AG09309 (cell line): ENCODE measurements at places on chromosomes 2 and 18.

- no peak for DNase-seq
These were observed 4.2 kb downstream of the PLEKHA3 start for GRCh38 chr2:178484245-178485041.

GRCh38 chr2:129458006-129458405 is 521.5 kb upstream of the RAB6C start:
- no peak for DNase-seq

GRCh38 chr2:227871375-227871791 is at the start of gene DAW1:
TSS of gene DAW1 (plus strand) at chr2:227871631. CDS start at chr2:227871690, 59 bp downstream.
- DNase-seq = no peak

DNA sequence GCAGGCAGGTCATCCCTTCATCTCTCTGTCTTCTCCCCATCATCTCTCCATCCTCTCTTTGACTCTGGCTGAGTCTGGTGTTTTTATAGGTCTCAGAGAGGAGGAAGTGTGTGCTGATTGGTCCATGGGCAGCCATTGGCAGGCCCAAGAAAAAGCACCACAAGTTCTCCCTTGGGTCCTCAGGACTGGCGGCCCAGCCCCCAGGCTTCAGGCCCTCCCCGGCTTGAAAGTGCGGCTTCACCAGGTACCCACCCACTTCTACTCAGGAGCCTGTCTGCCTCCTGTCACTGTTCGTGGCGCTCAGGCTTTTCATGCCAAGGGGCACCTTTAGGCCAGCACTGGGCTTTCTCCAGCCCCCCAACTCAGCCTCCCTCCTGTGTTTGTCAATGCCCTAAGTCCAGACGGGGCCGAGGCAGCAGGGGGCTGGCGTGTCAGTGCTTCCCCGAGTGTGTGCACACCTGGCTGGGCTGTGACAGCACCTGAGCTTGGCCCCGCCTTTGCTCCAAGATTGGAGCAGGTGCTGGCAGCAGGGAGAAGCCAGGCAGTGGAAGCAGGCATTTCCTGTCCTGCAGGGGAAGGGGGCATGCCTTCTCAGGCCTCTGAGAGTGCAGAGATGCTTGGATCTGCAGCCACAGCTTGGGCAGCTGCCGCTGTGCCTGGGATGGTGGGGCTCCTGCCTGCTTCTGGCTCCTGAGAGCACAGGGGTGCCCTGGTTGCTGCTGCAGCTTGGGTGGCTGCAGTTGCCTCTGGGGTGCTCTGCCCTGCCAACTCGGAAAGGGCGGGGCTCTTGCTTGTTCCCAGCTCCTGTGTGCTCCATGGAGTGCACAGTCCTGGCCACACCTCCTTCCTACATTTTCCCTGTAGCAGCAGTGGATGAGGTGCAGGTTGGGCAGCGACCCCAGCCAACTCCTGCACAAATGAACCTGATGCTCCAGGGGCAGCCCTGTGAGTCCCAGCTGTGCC is 34.1 kb downstream of the FBXO48 start:
- no peak for DNase-seq

GRCh38 chr2:194819367-194819766 is 837.7 kb upstream of the SLC39A10 start:
- no peak for DNase-seq

- no peak for DNase-seq
These were observed 702.2 kb downstream of the ERBB4 start for GRCh38 chr2:211836409-211836808.

- no peak for DNase-seq
These were observed 59.4 kb downstream of the FMNL2 start for GRCh38 chr2:152394326-152394725.

- no peak for DNase-seq
These were observed 1211.9 kb upstream of the NXPH2 start for GRCh38 chr2:139992078-139992477.

DNA sequence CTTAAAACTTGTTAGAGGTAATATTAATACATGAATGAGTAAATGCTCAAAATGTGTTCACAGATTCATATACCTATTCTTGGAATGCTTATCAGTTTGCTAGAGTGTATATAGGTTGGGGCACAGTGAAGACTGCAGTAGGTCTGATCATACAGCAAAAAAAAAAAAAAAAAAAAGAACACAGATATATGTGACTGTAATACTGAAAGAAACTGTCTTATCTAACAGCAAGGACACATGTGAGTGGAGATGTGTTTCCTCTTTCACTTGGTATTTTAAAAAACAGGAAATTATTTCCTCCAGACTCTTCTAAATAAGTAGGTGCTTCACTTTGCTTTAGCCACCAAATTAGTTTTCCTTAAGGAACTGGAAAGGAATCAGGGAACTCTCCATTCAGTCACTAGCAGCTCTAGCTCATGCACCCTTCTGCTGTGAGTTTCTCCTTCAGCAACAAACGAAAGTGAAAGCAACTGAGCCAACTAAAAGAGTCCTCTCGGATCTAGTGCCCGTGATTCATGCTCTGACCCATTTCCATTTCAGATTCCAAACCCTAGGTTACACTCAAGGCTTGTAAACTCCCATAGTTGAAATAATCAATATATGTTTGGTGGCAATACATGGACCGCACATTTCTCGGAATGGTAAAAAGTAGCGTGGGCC is 98.5 kb downstream of the DSEL start:
- no peak for DNase-seq

DNA sequence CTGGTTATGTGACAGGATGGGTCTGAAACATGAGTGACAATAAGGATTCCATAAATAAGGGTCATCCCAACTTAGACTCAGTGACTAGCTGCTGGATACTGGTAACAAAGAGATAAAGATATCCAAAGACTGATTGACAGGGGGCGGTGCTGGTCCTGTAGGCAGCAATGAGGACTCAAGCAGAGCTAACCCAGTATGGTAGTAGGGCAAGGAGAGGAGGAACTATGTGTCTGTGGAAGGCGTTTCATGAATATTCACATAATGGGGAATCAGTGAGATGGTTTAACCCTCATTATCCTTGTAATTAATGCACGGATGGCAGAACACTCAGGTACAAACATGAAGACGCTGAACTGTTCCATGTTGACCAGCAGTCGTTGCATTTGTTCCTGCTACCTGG is 102.5 kb upstream of the EML6 start:
- DNase-seq = no peak

GRCh38 chr2:230669386-230669950 is 43.2 kb upstream of the CAB39 start:
- no peak for DNase-seq

DNA sequence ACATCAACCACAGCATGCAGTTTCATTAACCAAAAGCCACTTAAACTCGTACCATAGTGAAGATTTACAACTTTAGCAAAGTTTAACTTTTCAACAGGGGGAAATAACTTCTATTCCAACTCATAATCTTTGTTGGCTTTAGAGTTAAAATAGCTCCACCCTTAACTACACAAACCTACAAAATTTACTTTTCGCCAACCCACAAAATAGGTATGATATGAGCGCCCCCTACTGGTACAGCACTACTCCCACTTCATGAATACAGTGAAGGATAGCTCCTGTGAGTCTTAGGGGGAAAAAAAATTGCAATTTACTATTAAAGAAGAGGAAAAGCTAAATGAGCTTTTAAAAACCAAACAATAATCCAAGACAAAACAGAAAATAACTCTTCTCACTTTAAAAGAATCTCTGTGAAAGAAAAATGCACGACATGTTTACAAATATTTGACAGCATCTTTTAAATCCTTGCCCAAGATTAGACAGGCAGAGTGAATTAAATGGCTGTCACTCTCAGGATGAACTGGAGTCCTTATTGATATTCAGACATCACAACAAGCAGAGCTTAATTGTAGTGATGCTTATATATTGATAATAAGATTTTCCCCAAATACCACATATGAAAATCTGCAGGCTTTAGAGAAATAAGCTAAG is 32.2 kb downstream of the TMEFF2 start:
- peak; percentile 41 for DNase-seq

GRCh38 chr2:1282552-1282951 is 130.7 kb upstream of the TPO start:
- DNase-seq = no peak

DNA sequence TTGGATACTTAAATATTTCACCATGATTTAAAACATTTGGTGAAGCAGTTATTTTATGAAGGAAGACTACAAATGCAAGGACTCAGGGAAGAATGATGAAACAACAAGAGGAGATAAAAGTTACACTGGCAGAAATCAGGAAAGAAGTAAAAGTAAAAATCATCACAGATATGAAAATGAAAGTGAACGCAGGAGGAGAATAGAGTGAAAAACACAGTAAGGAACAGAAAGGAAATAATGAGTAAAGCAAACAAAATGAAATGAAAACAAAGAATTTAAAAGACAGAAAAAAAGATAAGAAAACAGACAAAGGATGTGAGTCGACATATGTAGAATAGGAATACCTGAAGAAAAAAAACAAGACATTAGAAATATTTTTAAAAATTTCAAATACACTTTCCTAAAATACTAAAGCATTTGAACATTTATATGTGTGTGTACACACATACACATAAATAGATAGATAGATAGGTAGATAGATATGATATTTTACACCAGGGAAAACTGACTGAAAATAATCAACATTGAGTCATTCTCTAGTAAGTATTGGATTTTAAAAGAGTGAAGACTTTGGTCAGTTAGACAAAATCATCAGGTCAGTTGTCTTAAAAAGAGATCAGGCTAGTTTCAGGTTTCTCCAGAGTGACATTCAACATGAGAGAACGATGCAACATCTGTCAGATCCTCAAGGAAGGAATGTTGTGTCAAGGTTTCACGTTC is 12.1 kb upstream of the KDSR start:
- DNase-seq = no peak

DNA sequence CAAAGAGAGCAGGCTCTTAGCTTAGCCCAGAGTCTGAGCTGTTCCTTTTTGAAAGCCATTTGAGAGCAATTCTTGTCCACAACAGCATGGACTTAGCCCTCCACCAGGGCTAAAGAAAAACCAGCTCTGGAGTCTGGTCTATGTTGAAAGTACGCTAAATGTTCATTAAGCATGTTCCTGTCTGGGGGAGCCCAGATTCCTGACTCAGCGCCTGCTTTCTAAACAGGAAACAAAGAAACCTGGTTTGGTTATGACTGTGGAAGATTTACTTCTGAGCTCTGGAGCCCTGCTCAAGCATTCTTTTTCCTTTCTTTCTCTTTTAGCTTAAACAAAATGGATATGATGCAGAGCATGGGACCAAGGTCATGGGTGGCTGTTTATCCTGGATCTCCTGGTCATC is 279.8 kb downstream of the RBM43 start:
- DNase-seq = no peak

DNA sequence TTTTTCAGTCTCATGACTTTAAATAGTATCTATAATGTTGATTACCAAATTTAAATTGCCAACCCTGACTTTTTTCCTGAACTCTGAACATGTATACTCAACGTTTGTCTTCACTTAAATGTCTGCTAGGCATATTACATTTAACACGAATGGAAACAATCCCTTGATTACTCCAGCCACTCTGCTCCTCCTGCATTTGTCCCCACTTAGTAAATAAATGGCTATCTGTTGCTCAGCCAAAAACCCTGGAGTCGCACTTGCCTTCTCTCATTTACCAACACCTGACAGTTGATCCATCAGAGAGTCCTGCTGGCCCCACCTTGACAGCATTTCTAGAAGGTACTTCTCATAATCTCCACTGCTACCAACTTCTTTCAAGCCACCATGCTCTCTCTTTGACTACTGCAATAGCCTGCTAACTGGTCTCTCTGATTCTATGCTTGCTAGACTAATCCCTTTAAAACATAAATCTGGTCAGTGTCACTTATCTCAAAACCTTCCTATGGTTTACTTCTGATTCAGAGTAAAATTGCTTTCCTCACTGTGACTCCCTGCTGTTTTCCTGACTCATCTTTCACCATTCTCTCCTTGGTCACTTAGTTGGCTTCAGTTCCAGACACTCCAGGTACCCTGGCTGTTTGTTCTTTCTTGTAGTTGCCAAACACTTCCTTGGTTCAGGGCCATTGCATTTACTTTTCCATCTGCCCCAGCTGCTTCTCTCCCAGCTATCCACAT is 31.9 kb downstream of the SPAG16 start:
- no peak for DNase-seq

- no peak for DNase-seq
These were observed 158.6 kb downstream of the ZNF804A start for GRCh38 chr2:184756885-184757284.

DNA sequence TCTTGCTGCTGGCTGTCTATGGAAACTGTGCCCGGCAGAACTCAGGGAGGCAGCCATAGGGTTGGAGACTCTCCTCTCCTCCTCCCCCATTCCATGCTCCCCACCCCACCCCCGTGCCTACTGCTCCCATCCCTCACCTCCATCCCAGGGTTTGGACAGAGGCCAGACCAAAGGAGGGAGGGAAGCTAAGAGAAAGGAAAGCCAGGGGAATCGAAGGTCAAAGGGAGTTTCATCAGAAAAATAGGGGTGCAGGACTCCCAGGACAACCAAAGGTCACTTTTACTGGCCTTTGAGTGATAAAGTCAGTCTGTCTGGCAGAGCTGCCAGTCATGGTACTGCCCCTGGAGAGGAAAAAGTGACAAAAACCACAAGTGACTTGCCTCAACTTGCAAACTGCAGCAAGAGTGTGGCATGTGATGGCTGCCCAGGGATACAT is 187.3 kb upstream of the CTAGE1 start:
- no peak for DNase-seq

DNA sequence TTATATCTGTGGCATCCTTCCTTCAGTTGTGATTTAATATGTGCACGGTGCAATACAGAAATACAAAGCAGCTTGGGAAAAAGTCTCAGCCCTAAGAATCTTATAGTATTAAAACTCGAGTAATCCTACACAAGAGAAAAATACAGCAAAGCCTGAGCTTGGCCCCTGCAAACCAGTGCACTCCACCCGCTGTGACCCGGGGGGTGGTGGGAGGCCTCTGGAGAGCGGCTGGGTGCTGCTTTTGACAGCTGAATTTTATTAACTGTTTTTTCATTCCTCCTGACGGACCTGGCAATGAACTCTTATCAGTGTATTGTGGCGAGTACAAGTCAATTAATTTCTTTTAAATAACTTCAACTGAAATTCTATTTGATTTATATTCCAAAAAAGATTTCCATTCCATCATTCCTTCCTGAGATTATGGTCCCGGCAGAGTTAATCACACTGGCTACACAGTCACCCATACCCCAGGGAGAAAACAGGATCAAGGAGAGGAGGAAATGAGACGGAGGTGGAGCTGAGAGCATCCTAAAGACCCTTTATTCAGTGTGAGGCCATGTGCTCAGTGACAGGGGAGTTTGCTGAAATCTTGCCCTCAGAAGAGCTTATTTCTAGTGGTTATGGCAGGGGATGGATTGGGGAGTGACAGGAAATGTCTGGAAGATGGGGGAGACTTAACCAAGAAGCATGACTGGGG is 124.8 kb downstream of the KLHL29 start:
- DNase-seq = no peak

GRCh38 chr2:238106698-238107524 is 6.8 kb downstream of the ESPNL start:
- no peak for DNase-seq
